Neural crest cell (in vitro differentiated cells): ENCODE measurements at places on chromosomes 2 and 18.

GRCh38 chr2:173797586-173798263, 167.4 kb downstream of the SP3 start:
- peak overlapping the region; percentile 32 for H3K27ac ChIP-seq
- H3K4me3 ChIP-seq: no peak overlapping the region
- no peaks in the 10 kb centered on the region for H3K27me3 ChIP-seq
- no peaks in the 10 kb centered on the region for H3K36me3 ChIP-seq
- DNase-seq: no peak
- H3K4me1 ChIP-seq: peaks cover 4% of the 10 kb centered on the region

DNA sequence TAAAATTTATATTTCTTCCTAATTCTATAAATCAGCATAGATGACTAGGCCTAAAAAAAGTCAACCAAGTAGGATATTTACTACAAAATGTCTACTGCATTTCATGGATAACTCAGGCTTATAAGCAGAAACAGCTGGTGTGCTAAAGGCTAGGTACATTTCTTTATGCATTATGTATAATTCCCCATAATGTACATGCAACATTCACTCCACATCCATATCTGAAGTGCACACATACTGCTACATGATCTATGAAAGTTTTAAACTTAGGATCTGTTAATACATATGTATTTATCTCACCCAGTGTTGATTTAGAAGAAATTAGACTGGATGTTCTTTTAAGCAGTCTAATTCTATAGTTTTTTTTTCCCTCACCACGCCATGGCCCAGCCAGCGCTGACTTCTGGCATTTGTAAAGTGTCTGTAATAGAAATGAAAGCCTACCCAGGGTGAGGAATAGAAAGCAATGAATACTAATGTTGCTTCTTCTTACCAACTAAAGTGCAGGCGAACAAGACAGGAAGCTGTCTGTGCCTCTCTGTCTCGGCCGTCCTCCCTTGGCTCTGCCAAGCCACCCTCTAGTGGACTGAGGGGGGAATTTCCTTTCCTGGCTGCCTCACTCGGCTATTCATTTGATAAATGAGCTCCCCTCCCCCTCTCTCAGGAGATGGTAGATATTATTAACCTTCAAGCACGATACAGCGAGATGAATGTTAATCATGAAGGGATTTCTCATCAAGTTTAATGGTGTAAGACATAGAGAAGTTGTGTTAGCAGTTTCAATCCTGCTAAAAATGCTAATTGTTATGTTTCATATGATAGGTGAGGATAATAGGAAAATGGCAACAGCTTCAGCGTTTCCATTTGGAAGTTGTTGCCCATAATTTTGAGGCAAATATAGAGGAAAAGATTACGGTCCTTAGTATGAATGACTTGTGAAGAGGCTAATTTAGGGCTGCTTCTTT, 384.5 kb downstream of the MTX2 start:
- H3K27me3 ChIP-seq: peaks cover 87% of the 10 kb centered on the region
- peak; percentile 52 for DNase-seq
- H3K4me3 ChIP-seq: no peak overlapping the region

GRCh38 chr2:109352056-109352897, 223.3 kb downstream of the SH3RF3 start:
- peaks cover 23% of the 10 kb centered on the region for H3K4me1 ChIP-seq
- no peaks in the 10 kb centered on the region for H3K36me3 ChIP-seq
- no peak for DNase-seq
- H3K4me3 ChIP-seq: no peak overlapping the region

- no peaks in the 10 kb centered on the region for H3K4me1 ChIP-seq
- H3K27me3 ChIP-seq: no peaks in the 10 kb centered on the region
- DNase-seq: no peak
- H3K27ac ChIP-seq: no peak overlapping the region
- no peak overlapping the region for H3K4me3 ChIP-seq
Observed at GRCh38 chr2:74212702-74213410, 14.4 kb downstream of the MTHFD2 start.

DNA sequence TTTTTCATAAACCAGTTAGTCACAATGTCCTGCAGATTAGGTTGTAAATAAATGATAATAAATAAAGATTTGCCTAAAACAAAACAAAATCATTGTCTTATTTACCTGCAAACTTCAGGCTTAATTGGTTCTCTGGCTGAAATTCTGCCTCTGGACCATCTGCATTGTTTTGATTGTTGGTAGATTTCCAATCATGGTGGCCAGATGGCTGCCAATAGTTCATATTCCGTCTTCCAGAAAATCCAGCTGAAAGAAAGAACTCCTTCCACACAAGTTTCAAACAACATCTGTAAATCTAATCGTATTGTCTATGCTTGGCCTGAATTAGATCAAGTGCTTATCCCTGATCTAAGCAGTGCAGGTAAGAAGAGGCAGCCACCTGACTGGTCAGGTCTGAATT, 771.1 kb upstream of the ZEB2 start:
- no peaks in the 10 kb centered on the region for H3K36me3 ChIP-seq

GRCh38 chr18:8339952-8340351, 269.3 kb upstream of the RAB12 start:
- no peaks in the 10 kb centered on the region for H3K36me3 ChIP-seq
- H3K4me3 ChIP-seq: no peak overlapping the region
- no peak for DNase-seq
- H3K27me3 ChIP-seq: no peaks in the 10 kb centered on the region

DNA sequence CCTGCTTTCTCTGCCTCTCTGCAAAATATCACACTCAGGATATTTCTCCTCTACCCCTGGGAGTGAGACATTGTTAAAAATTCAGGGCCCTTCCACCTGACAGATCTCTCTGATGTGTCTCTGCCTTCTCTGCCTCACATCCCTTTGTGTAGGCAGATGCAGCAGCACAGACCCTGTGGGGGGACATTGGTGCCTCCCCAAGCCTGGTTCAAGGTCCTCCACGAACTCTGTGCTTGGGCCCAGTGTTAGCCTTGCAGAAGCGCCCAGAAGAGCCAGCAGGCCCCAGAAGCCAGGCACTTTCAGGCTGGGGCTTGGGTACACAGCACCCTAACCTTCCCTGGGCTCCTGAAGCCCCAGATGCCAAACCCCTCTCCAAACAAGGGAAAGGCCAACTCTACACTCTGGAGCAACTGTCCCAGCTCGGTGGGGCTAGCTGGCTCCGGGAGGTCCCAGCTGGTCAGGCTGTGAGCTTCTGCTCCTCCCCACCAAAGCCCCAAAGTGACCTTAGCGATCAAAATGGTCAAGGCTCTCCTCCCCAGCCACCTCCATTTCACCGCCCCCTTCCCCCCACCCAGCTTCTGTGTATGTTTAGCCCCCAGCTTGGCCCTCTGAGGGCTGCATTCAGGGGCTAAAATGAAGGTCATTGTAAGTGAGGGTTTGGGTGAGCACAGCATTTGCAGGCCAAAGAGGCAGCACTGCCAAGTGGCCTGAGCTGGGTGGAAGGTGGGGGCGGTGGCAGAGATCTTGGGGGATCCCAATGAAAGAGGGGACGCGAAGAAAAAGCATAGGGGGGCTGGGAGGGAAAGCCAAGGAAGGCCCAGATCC, 2.6 kb downstream of the HOXD9 start:
- peaks cover 93% of the 10 kb centered on the region for H3K27me3 ChIP-seq
- no peak for DNase-seq
- peak overlapping the region; percentile 39 for H3K4me3 ChIP-seq
- peaks cover 10% of the 10 kb centered on the region for H3K4me1 ChIP-seq

- H3K27me3 ChIP-seq: no peaks in the 10 kb centered on the region
- DNase-seq: no peak
- H3K4me3 ChIP-seq: no peak overlapping the region
- peaks cover 50% of the 10 kb centered on the region for H3K4me1 ChIP-seq
Observed at GRCh38 chr2:223643309-223643708, 41.1 kb upstream of the SCG2 start.

DNA sequence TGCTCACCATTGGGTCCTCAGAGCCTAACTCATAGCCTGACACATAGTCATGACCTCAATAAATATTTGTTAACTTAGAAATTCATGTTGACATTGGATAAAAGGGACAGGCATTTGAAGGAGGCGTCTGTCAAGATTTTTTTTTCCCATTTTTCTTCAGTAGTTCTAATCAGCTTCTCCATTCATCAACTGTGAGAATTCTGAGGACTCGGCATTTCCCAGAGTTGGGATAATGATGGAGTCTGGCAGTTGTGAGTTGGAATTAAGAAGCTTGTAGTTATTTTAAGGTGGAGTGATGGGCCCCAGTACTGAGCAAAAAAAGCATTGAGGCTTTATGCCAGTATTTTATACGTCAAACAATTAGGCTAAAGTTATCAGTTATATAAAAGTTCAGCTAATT, 4.6 kb downstream of the SPATS2L start:
- H3K27ac ChIP-seq: no peak overlapping the region
- no peak overlapping the region for H3K4me3 ChIP-seq

DNA sequence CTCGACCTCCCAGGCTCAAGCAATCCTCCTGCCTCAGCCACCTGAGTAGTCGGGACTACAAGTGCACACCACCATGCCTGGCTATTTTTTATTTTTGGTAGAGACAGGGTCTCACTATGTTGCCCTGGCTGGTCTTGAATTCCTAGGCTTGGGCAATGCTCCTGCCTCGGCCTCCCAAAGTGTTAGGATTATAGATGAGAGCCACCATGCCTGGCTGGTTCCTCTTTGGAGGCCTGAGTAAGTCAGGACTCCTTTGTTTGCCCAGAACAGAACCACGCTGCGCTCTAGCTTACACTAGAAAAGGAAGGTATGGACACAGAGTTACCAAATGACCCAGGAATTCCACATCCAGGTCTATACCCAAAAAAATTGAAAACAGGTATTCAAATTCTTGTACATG, 135.9 kb upstream of the SLC1A4 start:
- H3K4me1 ChIP-seq: peaks cover 25% of the 10 kb centered on the region
- no peak overlapping the region for H3K27ac ChIP-seq
- DNase-seq: no peak

GRCh38 chr2:120424274-120424796, 78.4 kb downstream of the INHBB start:
- no peaks in the 10 kb centered on the region for H3K36me3 ChIP-seq
- peaks cover 54% of the 10 kb centered on the region for H3K27me3 ChIP-seq
- no peak for DNase-seq
- no peak overlapping the region for H3K27ac ChIP-seq
- H3K4me3 ChIP-seq: no peak overlapping the region

DNA sequence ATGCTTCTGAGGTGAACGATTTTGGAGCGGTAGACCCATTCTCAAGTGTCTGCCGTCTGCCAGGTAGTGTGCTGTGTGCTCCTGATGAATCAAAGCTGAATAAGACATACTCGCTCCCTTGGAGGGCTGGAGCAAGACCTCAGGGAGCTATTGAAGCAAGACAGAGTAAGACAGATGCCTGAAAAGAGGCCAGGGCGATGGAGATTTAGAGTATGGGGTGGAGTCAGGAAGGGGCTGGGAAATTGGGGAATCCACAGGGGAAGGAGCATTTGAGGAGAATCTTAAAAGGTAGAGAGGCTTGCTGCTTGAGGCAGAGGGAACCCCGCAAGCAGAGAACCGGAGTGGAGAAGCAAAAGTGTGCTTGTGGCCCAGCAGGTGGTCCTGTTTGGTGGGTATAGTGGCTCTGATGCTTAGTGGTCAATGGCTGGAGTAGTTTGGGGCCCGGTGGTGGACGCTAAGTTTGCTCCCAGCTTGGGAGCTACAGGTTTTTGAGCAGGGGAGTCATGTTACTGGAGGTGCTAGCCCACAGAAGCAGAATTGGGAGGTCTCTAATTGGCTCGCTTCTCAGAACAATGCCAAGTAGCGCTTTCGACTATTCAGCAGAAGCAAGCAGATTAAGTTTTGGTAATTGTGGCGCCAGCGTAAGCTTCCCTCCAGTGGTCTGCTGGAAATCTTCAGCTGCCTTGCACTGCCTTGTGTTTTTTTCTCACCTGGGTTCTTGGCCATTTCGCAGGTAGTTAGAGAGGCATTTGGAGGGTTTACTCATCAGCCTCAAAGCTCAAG, 2.0 kb downstream of the CNNM4 start:
- H3K36me3 ChIP-seq: no peaks in the 10 kb centered on the region
- no peaks in the 10 kb centered on the region for H3K27me3 ChIP-seq
- peak overlapping the region; percentile 74 for H3K4me3 ChIP-seq
- H3K27ac ChIP-seq: no peak overlapping the region
- peaks cover 50% of the 10 kb centered on the region for H3K4me1 ChIP-seq

DNA sequence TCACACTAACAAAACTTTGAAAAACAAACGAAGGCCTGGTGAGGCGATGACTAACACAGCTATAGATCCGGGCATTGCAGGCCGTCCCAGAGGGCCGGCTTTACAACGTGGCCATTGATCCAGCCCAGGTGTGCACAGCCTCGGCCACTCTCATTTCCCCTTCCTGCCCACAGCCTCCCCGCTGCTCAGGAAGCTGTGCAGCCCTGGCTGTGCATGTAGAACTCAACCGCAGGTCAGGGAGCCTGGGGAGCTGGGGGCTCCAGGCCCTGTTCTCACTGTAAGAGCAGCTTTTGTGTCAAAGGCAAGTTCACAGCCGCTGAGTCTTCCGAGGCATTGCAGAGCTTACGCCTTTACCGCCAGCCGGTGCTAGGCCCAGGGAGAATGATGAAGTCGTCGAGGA, 87.2 kb downstream of the LONRF2 start:
- DNase-seq: no peak
- no peak overlapping the region for H3K27ac ChIP-seq
- H3K4me3 ChIP-seq: no peak overlapping the region
- H3K4me1 ChIP-seq: peaks cover 30% of the 10 kb centered on the region
- no peaks in the 10 kb centered on the region for H3K36me3 ChIP-seq

DNA sequence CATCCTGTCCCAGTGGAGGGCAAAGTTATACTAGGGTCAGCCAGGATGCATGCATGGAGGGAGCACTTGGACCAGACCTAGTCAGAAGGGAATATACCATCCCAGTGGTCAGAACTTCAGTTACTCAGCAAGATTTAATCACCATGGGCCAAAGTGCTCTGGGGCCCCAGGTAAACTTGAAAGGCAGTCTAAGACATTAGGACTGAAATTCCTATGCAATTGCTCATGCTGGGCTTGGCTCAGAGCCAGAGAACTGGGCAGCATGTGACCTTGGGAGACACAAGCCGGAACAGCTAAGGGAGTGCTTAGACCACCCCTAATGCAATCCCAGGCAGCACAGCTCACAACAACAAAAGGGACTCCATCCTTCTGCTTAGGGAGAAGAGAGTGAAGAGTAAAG, 401.3 kb downstream of the KCNJ3 start:
- no peaks in the 10 kb centered on the region for H3K27me3 ChIP-seq
- H3K36me3 ChIP-seq: peaks cover 5% of the 10 kb centered on the region
- H3K4me1 ChIP-seq: no peaks in the 10 kb centered on the region
- no peak overlapping the region for H3K4me3 ChIP-seq

DNA sequence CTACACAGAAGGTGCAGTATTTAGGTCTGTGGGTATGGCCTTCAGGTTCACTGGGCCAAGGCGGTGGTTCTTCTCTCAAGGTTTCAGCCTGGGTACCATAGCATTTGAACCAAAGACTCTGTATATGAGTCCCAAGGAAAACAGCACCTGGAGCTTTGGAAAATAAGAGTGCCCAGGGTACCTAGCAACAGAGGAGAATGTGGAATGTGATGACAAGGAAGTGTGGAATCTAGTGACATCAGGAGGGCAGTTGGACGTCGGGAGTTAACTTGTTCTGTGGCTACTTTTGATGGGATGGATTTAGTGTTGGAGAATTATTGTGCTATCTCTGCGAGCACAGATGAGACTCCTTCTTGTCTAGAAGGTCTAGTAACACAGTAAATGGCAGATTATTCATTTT, 201.2 kb downstream of the NOL4 start:
- H3K27me3 ChIP-seq: no peaks in the 10 kb centered on the region
- H3K4me3 ChIP-seq: no peak overlapping the region
- H3K4me1 ChIP-seq: no peaks in the 10 kb centered on the region
- no peak overlapping the region for H3K27ac ChIP-seq

GRCh38 chr2:189631849-189632248, 29.4 kb upstream of the ASNSD1 start:
- H3K36me3 ChIP-seq: no peaks in the 10 kb centered on the region
- H3K27ac ChIP-seq: no peak overlapping the region
- H3K4me1 ChIP-seq: no peaks in the 10 kb centered on the region
- DNase-seq: no peak
- H3K4me3 ChIP-seq: no peak overlapping the region
